Pericardium fibroblast (primary cell): ENCODE measurements at places on chromosomes 3 and 15. TPM values are rescaled to one million over a fixed set of nuclear protein-coding genes. Genes with fewer than 3 reads are reported as not detected.

The TMEM40 gene
- total RNA-seq, result not detected in 2 replicates

The CYP8B1 gene
- not detected in 2 replicates for total RNA-seq

The CDHR4 gene
- total RNA-seq, result 0.12 TPM in 1 of 2 replicates, not detected in the other

The KNSTRN gene
- 11.6 and 15.2 TPM in 2 replicates for total RNA-seq

The ALAS1 gene
- 24.8 and 26.4 TPM in 2 replicates for total RNA-seq

The PTX3 gene
- 1,042 and 2,456 TPM in 2 replicates for total RNA-seq

The MINAR1 gene
- total RNA-seq, result 0.70 and 0.94 TPM in 2 replicates

The AMIGO3 gene
- total RNA-seq, result 1.9 TPM in 1 of 2 replicates, not detected in the other

The ERICH6 gene
- total RNA-seq, result not detected in 2 replicates

The GP9 gene
- not detected in 2 replicates for total RNA-seq
